Ovary (tissue), 10 donors: ENCODE measurements at places on chromosomes 5 and 9. TPM values are rescaled to one million over a fixed set of nuclear protein-coding genes. Genes with fewer than 3 reads are reported as not detected.

CENPK gene
- 3.0 TPM for total RNA-seq

TYRP1 gene
- total RNA-seq: not detected

DNA sequence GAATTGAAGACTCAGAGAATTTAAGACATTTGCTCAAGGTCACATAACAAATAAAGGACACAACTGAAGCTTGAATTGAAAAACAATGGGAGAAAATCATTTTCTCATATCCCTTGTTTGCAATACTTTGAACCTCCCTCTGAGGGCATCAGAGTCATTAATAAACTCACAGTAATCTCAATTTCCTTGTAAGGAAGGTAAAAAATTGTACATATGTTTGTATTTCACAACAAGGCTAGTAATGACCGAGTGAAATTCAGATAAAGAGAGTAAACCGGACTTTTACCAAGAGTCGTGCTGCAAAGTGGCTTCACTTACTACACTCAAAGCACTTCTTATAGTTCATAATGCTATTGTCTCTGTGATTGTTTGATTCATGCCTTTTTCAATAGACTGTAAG is 665.0 kb downstream of the NR2F1-AS1 start:
- no peak for DNase-seq

GRCh38 chr5:154595662-154596061 is 117.6 kb upstream of the HAND1 start:
- DNase-seq: no peak

DNA sequence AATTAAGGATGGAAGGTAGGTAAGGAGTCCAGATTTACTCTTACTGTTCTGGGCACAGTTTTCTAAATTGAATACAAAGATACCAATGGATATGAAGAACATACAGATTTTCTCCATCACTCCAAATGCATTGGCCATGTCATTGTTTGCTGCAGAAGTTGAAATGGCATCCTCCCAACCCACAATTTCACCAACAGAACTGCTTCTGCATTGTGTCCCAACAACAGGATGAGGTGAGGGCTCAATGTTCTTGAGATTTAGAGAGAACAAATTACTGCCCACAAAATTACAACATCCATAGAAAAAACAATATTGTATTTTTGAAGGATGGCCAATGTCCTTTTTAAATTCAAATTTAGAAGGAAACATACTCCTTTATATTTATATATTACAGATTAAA is 88.9 kb downstream of the NUDT12 start:
- DNase-seq: no peak

GRCh38 chr5:132098621-132099020 is 25.0 kb downstream of the CSF2 start:
- DNase-seq: no peak

- DNase-seq: no peak
Observed at GRCh38 chr9:98896632-98897031, 47.1 kb upstream of the COL15A1 start.

- no peak for DNase-seq
Observed at GRCh38 chr5:169650701-169651331, 13.7 kb downstream of the DOCK2 start.
